Esophagus squamous epithelium (tissue), 5 donors: ENCODE measurements at places on chromosomes 1 and 21. TPM values are rescaled to one million over a fixed set of nuclear protein-coding genes. Genes with fewer than 3 reads are reported as not detected.

Gene ITGB2
- total RNA-seq: 47.1 TPM

Gene CDC20
- total RNA-seq: 16.5 TPM

DNA sequence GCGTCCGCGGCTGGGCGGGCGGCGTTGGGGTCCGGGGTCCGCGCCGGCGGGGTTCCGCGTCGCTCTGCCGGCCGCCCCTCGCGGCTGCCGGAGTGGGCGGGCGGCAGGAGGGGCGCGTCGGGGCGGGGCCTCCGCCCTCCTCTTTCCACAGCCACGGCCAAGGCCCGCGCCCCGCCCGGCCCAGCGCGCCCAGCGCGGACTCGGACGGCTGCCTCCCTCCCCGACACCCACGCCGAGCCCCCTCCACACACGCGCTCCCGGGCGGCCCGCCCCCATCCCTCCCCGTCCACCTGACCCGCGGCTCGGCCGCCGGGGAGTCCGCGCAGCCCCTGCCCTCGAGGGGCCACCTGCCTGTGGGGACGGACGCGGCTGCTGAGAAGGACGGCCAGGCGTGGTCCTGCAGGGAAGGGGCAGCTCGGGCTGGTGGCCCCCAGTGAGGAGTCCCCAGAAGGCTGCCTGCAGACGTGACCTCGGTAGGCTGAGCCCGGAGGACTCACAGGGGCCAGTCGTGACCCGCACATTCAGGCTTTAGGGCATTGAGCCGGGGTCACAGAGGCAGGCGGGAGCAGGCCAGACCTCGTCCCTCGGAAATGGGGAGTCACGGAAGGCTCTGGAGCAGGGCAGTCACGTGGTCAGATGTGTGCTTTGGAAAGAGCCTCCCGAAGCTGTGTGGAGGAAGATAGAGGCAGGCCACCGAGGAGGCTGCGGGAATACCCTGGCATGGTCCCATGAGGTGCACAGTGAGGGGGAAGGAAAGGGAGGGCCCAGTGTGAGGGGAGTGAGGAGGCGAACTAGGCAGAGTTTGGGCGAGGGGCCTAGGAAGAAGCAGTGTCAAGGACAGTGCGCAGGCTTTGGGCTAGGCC, at the start of gene COL8A2:
Gene COL8A2 (minus strand): TSS at position 94 of the 863 bp plus-strand sequence. CDS start 24,980 bp downstream, outside the sequence.
- no peak for DNase-seq

DNA sequence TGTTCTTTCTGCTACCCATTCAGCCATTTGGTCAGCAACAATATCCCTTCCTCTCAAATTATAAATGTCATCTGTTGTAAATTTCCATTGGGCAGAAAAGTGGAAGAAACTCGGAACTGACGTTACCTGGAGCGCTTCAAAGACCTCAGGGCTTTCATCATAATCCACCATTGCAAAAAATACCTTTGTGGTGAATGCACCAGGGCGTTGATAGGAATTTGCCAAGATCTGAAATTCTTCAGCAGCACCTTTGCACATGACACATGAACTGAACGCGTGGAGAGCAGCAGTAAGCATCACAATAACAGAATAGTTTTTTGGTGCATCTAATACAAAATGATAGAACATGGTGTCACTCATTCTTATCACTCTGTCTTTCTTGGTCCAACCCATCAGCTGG, 3.1 kb upstream of the TEKT2 start:
- DNase-seq: no peak
